Sigmoid colon (tissue), 7 donors: ENCODE measurements at places on chromosomes 1 and 21. TPM values are rescaled to one million over a fixed set of nuclear protein-coding genes. Genes with fewer than 3 reads are reported as not detected.

Gene KCNJ10
- total RNA-seq, result not detected

Gene SV2A
- total RNA-seq, result 3.3 TPM

Gene HMGCL
- 38.3 TPM for total RNA-seq

Gene LCE1F
- total RNA-seq, result not detected
